ENCODE measurements at places on chromosomes 3 and 15.

DNA sequence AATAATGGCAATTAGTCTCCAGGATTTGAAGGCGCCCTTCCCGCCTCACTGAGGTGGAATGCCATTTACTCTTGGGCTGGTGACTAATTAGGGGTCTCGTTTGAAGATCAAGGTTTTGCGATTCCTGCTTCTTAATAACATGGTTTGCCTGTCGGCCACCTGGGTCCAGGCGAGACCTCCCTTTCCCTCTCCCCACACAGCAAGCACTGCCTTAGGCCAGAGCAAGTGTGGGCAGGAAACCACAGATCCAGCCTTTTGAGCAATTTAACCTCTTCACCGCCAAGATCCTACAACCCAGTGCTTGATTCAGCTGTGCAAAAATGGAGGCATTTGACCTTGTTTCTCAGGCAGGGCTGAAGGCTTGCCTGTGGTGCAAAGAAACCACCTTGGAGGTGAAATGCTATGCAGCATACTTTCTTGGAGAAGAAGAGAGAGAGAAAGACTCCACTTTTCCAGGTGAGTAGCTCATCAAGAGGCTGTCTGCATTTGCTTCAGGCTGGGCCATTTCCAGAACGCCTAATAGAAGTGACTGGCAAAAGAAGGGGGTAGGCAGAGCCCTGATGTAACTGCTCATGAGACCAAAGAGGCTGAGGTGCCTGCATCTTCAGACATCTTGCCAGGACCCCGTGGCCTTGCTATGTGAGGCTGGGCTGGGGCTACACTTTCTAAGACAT, 34.1 kb upstream of the WNT5A start:
- no peak for DNase-seq

DNA sequence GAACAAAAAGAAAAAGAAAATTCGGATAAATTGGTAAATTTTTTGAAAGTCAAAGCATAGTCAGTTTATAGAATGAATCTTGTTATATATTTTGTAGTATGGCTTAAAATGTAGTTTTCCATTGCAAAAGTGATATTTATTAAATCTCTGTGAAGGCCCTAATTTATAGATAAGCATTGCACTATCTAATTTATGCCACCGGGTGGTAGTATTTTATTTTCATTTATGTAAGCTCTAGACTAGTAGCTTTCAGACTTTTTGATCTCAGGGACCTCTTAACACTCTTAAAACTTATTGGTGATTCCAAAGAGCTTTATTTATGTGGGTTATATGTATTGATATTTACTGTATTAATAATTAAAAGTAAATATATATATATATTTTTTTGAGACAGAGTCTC, 133.9 kb upstream of the LRRFIP2 start:
- DNase-seq, result peak; percentile 7

GRCh38 chr3:27573780-27574437, 89.7 kb upstream of the SLC4A7 start:
- no peak for DNase-seq

DNA sequence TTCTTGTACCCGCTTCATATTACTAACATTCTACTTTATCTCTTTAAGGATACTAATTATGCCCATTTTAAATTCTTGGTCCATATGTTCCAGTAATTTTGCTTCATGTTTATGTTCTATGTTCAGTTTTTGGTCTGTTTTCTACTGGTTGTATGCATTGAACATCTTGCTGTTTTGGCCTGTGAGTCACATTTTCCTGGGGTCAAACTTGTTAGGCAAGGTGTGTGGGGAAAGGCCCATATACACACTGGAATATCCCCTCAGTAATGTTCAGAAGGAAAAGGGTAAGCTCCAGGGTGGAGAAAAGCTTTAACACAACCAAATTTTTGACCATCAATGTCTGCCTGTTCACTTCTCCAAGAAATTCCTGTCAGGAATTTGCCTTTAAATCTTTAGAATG, 337.7 kb downstream of the SLC9A9 start:
- DNase-seq, result no peak

GRCh38 chr15:43762824-43763223, 13.9 kb downstream of the ELL3 start:
- peak; percentile 45 for DNase-seq

DNA sequence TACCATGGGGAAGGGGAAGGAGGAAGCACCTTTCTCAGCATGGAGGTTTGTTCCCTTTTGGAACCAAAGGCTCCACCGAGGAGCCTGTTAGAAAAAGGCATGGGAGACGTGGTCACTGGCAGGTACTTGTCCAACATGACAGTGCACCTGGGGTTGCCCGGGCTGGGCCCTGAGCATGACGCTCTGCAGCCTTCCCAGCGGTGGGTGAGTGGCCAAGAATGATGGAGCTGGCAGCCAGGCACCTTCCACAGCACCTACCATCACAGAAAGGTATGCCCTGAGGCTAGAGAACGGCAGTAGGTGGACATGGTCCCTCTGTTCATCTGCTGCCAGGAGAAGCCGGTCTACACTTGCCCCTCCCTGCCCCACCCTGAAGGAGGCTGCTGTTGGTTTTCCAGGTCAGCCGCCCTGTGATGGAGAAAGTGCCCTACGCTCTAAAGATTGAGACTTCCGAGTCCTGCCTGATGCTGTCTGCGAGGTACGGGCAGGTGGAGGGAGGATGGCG, 29.0 kb upstream of the NR2C2 start:
- DNase-seq, result no peak

GRCh38 chr15:99473981-99474906, 91.5 kb upstream of the MEF2A start:
- no peak for DNase-seq

DNA sequence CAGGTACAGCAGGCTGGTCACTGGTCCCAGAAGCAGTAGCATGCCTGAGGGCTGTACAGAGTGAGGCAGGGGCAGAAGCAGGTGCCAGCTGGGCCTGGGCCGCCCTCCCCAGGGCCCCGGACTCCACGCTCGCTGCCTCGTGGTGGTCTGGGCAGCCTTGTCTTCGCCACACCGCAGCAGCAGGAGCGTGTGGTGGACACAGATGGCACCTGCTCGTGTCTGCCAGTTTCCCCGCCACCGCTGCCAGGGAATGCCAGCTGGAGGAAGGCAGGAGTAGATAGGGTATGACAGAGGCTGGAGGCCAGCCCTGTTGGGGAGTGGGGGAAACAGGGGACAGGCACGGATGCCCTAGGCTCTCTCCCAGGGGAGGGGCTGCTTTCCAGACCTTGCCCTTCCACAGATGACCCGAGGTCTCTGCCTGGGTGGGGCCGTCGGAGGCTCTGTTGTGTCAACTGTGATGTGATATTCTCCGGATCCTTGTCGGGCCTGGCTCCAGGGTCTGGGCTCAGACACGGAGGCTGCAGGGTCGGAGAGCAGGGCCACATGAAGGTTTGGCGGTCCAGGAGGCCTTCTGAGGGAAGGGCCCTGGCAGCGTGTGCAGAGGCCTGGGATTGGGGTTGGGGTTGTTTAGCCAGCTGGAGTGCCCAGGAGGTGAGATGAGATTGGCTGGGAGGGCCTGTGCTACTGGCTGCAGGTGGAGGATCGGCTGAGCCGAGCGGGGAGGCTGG, 33.6 kb downstream of the GOLGA6L10 start:
- DNase-seq, result no peak

- DNase-seq, result no peak
These were observed 10.0 kb upstream of the ELP6 start for GRCh38 chr3:47523310-47524073.

- no peak for DNase-seq
These were observed 153.3 kb downstream of the ULK4 start for GRCh38 chr3:41808618-41809017.

DNA sequence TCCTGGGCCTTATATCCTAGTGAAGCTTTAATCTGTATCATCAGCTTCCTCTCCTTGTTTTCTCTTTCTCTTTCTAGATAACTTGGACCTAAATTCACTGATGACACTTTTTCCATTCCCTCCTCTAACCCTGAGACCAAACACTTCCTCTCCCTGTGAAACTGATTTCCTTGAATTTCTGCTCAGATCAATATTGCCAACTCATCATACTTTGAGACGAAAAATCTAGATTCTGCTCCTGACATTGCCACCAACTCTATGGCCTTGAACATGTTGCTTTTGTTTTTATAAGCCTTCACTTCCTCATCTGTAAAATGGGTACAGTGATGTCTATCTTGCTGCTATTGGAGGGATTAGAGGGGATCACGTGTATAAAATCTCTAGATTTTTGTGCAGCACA, 42.7 kb upstream of the RASGRF1 start:
- DNase-seq, result no peak

GRCh38 chr15:41490355-41490754, 3.3 kb upstream of the ITPKA start:
- peak; percentile 95 for DNase-seq

- no peak for DNase-seq
These were observed 48.1 kb downstream of the ALCAM start for GRCh38 chr3:105414841-105415240.

DNA sequence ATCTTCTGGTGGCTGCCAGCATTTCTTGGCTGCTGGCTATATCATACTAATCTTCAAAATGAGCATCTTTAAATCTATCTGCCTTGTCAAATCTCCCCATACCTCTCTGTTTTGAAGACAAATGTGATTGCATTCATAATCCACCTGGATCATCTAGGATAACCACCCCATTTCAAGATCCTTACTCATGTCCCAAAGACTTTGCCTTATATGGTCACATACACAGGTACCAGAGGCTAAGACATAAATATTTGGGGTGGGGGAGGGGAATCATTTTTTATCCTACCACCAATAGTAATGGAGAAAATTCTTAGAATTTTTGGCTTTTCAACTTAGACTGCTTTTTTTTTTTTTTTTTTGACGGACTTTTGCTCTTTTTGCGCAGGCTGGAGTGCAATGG, 970.8 kb downstream of the PLOD2 start:
- DNase-seq, result no peak

DNA sequence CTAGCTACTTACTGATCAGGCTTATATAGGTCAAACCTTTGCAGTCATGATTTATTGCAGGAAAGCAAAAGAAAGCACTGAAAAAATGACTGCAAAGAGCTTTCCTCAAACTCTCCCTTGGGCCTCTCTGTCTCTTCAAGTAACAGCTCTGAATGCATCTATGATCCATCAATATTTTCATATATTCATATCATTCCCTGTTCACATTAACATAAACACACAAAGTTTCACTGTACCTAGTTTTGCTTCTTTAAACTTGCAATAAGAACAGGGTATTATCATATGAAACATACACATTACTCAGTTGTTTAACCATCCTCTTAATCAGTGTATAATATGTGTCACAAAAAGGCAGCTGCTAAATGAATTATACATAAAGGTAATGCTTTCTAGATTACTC, 107.9 kb upstream of the ARL6 start:
- no peak for DNase-seq

Measured in hepatic stellate cell (primary cell).